ENCODE measurements at places on chromosomes 11 and 22.

DNA sequence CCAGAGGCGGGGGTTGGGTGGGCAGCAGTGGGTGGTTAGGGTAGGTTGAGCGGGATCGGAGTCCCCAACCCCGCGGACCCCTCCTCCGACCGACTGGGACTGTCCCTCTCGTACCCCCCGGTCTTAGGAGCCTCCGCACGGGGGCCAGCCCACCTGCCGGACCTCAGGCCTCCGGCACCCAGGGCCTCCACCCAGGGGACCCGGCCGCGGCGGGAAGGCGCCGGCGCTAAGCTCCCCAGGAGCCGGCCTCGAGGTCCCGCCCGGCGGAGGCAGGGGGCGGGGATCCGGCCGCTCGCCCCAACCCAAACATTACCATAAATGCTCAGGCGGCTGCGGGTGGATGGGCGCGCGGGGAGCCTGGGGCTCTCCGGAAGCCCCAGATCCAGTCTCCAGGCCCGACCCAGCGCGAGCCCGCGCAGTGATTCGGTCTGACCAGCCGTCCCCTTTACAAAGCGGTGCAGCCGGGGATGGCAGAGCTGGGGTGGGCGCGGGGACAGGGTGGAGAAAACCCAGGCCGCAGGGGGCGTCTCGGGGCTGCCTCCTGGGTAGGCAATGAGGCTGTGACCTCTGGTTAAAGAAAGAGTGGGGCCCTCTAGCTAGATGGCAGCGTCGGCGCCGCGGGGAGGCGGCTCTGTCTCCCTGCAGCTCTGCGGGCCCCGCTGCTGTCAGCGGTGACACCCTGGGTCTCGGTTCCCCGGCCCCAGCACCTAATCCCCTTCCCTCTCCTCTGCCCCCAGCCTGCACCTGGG, 4.0 kb upstream of the MCAM start:
- DNase-seq = peak; percentile 45

GRCh38 chr11:2302306-2302895, 588 bp downstream of the TSPAN32 start:
- peak; percentile 26 for DNase-seq

DNA sequence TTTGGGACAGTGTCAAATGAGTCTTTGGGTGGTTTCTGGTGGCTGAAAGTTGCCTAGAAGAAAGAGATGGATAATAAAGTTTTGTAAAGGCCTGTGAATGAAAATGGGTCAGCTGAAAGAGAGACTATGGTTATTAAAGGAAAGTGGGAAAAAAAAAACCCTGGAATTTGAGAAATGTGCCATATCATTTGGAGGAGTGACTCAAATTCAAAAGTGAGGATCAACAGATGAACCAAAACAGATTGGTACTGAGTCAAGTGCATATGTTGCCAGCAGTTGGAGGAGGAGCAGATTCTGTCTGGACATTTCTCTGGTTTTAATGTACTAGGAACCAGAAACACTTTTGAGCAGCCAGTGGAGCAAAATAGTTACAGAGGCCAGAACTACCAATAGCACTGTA, 339.8 kb downstream of the KCNA4 start:
- no peak for DNase-seq

GRCh38 chr22:27752771-27753170, 48.8 kb downstream of the MN1 start:
- no peak for DNase-seq

- DNase-seq = no peak
Observed at GRCh38 chr11:57777969-57778317, 16.3 kb downstream of the CTNND1 start.

DNA sequence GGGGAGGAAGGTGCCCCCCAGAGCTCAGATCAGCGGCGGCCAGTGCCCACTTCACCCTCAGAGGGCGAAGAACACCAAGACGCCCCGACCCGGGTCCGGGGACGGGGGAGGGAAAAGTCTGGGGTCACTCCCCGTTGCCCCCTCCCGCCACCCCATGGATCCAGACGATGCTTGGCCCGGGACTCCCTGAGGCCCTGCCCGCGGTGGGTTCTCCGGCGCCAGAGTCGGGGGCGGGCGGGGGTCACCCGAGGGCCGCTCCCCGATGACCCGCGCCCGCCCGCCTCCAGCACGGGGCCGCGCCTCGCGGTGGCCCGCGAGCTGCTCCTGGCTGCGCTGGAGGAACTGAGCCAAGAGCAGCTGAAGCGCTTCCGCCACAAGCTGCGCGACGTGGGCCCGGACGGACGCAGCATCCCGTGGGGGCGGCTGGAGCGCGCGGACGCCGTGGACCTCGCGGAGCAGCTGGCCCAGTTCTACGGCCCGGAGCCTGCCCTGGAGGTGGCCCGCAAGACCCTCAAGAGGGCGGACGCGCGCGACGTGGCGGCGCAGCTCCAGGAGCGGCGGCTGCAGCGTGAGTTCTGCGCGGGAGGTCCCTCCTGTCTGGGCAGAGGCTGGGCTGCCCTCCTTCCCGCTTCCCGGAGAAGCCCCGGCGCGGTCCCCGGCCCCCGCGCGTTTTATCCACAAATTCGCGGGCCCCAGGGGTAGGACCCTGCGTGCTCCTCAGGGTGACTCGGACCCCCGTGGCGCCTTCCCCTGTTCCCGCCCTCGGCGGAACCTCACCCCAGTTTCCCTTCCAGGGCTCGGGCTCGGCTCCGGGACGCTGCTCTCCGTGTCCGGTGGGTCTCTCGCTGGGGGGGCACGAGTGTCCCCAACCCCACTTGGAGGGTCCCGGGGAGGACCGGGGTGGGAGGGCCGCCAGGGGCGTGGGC, 1.1 kb downstream of the NLRP6 start:
- no peak for DNase-seq

DNA sequence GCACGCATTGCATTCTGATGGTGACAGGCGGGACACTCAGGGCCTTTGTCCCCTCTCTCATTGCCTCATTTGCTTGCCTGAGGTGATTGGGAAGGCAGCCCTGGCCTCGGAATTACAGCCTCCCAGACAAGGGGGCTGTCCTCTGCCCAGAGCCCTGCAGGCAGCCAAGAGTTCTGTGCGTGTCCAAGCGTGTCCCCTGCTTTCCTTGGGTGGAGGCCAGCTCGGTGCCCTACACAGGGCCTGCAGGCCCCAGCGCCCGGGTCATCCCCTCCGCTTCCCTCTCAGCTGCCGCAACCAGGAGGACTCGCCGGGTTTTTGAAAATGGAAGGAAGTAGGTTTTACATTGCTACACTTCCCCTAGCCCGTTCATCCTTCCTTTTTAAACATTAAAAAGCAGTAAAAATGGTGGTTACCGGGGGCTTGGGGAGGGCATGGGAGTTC, 1.9 kb downstream of the GRAMD4 start:
- no peak for DNase-seq
